ENCODE measurements at places on chromosomes 3 and 15.
A peak's percentile ranks its signal among the peaks of the same experiment; 100 is the strongest.

DNA sequence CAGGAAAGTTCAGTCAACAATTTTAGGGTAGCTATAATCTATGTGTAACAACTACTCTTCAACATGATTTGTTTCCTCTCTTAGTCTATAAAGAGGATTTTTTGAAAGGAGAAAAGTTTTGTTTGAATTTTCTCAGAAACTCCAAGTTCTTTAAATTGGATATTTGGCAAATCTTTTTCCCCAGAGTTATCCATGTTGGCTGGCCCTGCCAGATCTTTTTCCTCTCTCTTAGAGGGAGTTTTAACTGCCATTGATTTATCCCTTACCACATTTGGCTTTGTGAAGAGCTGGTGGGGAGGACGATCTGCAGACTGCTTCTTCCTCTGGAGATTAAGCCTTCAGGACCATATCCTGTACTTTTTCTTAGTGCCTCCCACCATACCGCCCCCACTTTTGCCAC is 64.9 kb upstream of the ROPN1 start:
- DNase-seq = no peak

GRCh38 chr3:94234177-94234788 is 171.4 kb downstream of the NSUN3 start:
- peak; percentile 39 for DNase-seq

DNA sequence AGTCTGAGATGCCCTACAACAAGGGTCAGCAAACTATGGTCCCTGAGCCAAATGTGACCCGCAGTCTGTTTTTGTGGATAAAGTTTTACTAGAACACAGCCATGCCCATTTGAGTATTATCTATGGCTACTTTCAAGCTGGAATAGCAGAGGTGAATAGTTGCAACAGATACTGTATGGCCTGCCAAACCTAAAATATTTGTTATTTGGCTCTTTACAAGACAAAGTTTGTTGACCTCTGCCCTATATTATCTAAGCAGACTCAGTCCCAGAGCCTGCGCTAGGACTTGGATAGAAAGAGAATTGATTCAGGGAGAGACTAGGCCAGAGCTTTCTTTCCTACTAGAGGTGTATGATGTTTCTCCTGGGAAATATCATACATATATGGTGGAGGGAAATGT is 81.7 kb upstream of the NMNAT3 start:
- no peak for DNase-seq

DNA sequence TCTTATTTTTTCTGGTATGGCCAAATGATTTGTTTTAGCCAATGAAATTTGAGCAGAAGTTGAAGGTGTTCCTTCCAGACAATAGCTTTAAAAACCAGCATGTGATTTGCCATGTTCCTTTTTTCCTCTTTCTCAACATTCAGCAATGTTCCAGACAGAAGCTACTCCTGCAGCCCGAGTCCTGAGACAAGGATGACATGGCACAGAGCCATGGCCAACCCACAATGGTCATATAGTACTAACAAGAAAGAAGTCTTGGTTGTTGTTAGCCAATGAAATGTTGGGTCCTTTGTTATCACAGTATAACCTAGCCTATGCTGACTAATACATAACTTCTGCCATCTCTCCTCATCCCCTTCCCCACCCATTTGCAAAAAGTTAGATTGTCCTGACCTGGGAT is 211.1 kb upstream of the STT3B start:
- DNase-seq = no peak

DNA sequence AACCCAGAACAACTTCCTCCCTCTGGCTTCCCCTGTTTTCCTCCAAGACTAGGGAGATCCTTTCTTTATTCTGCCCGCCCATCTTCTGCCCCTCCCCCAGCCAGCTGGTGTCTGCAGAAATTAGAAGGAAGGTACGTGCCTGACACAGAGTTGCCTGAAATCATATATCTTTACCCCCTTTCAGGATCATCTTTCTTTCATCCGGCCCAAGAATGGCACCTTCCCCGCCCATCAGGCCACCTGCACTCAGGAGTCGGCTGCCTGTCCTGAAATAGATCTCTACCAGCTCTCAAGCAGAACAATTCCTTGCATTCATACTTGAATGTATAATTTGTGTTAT is 133.7 kb downstream of the VGLL4 start:
- DNase-seq = no peak

- peak; percentile 41 for DNase-seq
These were observed 14.1 kb downstream of the GPD1L start for GRCh38 chr3:32120471-32120870.

GRCh38 chr3:171620825-171621434 is 160.7 kb upstream of the TNIK start:
- no peak for DNase-seq

DNA sequence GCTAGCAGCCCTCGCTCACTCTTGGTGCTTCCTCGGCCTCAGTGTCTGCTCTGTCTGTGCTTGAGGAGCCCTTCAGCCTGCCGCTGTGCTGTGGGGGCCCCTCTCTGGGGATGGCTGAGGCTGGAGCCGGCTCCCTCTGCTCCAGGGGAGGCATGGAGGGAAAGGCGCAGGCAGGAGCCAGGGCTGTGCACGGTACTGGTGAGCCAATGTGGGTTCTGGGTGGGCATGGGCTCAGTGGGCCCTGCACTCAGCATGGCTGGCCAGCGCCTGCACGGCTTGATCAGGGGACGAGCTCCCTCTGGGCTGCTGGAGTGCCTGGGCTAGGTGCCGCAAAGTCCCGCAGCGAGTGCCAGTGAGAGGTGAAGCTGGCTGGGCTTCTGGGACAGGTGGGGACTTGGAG is 260.0 kb downstream of the SI start:
- DNase-seq = no peak

GRCh38 chr3:101377209-101377608 is 56.8 kb upstream of the IMPG2 start:
- no peak for DNase-seq

DNA sequence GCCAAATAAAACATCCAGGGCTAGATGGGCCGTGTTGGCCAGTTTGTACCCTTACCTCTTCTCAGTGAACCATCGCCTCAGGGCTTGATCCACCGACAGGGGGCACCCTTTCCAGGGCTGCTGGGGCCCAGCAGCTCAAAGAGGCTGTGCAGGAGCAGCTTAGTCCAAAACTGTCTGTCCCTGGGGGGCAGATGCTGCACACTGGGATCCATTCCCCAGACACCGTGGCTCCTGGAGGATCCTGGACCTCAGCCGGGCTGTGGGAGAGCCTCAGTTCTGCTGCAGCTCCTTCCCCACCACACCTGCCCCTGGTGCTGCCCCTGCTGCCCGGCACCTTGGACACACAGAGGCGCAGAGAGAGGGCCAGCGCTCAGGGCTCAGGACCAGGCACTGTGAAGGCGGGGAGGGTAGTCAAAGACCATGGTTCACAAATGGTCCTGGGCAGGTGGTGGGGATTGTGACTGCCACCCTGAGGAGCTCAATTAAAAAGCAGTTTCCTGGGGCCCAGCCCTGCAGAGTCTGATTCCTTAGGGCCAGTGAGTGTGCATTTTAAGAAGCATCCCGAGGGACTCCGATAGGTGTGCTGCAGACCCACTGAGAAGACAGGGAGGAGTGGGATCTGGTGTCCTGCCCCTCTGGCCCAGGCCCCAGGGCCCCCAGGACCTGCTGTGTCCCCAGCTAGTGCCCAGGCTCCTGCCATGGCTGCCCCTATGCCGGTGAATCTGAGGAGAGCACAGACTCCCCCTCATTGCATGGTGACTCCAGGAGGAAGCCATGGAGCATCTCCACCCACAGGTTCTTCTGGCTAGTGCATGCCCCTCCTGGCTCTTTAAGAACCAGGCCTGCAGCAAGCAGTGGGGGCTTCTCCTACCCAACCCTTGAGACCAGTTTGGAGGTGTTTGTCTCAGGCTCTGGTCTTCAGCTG is 86.5 kb upstream of the PRR20G start:
- DNase-seq = no peak

DNA sequence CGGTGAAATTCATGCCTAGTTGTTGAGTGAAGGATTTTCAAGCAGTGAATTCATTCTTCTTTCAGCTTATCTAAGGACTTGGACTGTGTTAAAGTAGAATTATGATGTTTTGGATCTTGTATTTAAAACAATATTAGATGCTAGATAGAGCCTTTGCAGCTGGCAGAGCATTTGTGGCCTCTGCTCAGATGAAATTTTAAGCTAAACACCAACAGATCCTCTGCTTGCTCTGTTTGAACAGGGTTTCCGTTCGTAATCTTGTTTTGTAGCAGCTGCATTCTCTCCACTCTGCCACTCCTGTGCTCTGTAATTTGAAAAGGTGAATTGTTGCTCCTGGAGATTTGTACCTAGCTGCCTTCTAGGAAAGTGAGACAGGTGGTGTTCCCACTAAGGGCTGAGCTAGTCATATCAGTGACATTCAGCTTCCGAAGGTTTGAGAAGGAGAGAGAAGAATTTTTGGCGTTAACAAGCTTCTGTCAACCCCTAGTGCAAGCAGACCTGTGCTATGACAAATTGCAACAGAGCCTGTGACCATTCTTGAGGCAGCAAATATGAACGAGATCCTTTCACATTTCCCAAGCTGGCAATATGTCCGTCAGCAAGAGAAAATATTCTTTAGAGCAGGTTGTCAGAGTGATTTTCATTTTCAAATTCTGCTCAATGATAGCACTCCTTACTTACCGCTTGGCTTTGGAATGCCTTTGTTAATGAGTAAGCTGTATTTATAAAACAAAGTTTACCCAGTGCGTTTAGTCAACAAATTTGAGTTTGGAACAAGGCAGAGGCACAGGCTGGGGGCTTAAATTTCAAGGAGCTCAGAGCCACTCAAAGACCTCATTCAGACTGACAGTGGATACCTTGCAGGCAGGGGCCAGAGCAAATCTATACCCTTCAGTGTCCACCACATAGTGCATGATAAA is 5.3 kb downstream of the CHST2 start:
- DNase-seq = no peak

- no peak for DNase-seq
These were observed 399.6 kb upstream of the TBL1XR1 start for GRCh38 chr3:177596816-177597271.

GRCh38 chr3:138786788-138787271 is 47.9 kb downstream of the PIK3CB start:
- DNase-seq = peak; percentile 42

- DNase-seq = no peak
These were observed 9.7 kb upstream of the TATDN2 start for GRCh38 chr3:10238345-10239183.

DNA sequence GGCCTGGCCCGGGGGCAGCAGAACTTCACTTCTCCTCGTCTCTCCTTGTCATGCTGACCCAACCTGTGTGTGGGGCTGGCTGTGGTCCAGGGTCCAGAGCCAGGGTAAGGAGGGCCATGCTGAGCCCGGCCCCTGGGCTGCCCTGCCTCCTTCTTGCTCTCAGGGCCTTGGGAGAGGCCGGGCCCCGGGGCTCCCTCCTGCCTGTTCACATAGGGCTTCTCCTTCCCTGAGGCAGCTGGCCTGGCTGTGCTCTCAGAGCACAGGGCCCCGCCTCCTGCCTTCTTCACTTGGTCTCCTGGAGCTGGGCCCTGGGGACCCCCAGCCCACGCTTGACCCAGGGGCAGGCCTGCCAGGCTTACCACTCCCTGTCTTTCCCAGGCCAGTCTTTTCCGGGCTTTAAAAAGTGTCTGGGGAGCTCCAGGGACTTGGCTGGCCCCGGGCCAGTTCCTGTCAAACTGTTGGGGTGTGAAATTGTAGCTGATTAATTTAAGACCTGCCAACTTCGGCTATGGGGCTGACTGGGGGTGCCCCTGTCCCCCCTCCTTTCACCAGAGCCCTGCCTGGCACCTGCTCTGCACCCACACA is 11.8 kb downstream of the PLXNA1 start:
- DNase-seq = peak; percentile 30

- DNase-seq = no peak
These were observed 31.1 kb downstream of the SGO1 start for GRCh38 chr3:20154928-20155327.

DNA sequence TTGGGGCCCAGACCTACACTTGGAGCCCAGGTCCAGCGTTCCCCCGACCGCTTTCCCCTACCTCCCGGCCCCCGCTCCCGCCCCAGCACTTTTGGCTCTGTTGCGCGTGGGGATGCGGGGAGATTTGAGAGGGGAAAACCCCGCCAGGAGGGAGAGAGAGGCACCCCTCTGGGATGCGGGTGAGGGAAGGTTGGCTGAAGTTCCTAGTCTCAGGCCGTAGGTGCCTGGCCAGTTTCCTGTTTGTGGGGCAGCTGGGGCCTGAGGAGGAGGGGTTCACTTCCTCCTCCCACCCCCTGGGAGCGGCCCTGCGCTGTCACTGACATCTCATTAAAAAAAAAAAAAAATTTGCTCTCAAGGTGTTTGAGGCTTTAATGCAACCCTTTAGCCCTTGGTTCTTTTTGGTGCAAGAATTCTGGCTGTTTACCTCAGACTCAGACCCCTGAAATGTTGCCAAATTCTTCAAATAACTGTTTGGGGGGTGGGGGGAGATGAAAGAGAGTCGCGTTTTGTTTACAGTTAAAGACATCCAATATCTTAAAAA is 2.6 kb downstream of the FAM43A start:
- DNase-seq = no peak
